ENCODE measurements at places on chromosomes 7 and 10. TPM values are rescaled to one million over a fixed set of nuclear protein-coding genes. Genes with fewer than 3 reads are reported as not detected.

DNA sequence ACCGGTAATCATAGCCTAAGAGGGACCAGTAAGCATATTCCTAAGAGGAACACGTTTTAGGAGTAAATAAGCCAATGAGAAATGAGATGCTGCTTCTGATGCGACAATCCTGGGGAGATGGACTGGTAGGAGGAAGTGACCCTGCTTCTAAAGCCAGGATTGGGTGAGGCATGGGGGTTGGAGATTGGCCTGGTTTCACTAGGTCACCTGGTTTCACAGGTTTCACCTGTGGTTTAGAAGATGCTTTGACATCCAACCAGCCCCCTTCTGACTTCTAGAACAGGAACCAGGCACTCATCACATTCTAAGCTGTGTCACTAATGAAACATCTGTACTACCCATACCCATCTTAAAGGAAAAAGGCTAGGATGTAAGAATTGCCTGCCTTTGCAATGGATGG lies 53.0 kb upstream of the BAMBI start:
- DNase-seq = peak; percentile 51

DNA sequence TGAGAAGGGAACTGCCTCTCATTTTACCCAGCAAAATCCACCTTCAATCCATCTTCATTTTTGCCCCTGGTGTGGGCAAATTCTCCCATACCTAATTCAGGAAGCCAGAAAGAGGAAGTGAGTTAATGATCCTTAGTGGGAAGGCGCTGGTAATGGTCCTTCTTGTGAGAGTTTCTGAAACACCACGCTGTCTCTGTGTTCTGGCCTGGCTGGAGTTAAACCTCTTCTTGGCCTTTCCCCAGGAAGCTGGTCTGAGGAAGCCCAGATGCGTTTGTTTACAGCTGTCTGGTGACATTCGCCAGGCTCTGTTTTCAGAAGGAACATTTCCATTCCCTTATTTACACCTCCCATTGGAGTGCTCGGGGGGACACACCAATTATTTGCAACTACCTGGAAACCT lies 24.3 kb downstream of the HTRA1 start:
- no peak for DNase-seq

DNA sequence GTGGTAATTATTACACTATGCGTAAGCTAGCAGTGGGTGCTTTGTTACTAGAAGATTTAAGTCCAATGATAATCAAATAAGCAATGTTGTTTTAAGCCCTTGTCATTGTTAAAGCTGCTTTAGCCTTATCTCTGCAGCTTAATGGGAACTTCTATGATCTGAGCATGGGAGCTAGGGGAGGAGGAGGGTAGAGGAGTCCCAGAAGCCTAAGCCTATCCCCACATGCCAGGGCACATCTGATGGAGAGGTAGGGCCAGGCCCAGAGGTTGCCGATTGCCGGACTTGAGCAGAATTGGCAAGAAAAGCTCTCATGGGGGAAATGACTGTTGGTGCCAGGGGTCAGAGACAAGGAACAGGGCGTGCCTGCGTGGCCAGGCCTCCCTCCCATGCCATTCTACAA lies 13.4 kb downstream of the CUBN start:
- no peak for DNase-seq

The H2BK1 gene
- not detected for total RNA-seq

DNA sequence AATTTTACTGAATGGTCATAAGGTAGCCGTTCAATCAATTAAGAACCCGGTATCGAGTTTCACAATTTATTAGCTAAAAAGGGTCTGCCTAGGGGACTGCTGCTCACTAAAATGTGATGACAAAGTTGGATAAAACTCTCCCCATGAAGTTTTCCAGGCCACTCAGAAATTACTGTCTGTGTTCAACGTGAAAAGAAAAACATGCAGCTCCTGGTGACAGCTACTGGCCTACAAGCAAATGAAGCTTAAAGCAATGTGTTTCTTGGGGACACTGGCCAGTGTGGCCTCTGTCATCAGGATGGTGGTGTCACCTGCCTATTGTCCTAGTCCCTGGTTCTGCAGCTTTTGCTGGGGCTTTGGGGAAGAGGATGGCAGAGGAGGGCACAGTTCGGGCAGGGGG lies 222.6 kb downstream of the WDR11 start:
- DNase-seq = no peak

The RNF32 gene
- total RNA-seq = 2.3 TPM

GRCh38 chr7:22632674-22633073 lies 94.3 kb upstream of the IL6 start:
- no peak for DNase-seq

DNA sequence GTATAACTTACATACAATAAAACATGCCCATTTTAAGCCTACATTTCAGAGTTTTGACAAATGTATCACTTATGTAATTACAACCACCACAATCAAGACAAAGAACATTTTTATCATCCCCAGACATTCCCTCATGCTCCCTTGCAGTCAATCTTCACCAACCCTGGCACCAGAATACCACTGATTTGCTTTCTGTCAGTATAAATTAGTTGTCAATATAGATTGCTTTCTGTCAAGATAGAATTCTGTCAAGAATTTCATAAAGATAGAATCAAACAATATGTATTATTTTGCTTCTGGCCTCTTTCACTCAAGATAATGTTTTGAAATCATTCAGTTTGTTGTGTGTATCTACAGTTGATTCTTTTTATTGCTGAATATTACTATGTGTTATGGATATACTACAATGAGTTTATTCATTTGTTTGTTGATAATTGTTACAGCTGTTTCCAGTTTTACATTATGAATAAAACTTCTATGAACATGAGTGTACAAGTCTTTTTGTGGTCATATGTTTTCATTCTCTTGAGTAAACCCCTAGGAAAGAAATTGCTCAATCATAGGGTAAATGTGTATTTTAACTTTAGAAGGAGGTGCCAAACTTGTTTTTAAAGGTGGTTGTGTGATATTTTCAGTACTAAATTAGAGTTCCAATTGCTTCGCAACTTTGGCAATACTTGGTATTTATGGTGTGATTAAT lies 56.9 kb downstream of the IFIT5 start:
- no peak for DNase-seq

GRCh38 chr7:18610331-18610948 lies 114.9 kb downstream of the HDAC9 start:
- DNase-seq = peak; percentile 76

The ECHDC3 gene
- total RNA-seq = not detected

The HNRNPH3 gene
- 24.1 TPM for total RNA-seq

DNA sequence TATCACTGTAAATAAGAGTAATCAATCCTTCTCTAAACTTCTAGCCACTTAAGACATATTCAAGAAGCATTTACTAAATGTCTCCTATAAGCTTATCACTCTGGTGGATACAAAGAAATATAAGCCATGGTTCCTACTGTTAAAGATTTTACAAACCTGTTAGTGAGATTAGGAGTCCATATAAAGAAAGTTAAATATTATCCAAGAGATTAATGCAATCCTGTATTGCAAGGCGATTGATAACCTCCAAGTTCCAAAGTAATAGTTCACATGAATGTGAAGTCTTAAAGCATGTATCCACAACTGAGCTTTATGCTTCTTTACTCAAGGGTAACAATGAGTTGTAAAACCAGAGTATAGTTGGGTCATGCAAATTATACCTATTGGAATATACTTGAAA lies 12.6 kb upstream of the BET1 start:
- no peak for DNase-seq

DNA sequence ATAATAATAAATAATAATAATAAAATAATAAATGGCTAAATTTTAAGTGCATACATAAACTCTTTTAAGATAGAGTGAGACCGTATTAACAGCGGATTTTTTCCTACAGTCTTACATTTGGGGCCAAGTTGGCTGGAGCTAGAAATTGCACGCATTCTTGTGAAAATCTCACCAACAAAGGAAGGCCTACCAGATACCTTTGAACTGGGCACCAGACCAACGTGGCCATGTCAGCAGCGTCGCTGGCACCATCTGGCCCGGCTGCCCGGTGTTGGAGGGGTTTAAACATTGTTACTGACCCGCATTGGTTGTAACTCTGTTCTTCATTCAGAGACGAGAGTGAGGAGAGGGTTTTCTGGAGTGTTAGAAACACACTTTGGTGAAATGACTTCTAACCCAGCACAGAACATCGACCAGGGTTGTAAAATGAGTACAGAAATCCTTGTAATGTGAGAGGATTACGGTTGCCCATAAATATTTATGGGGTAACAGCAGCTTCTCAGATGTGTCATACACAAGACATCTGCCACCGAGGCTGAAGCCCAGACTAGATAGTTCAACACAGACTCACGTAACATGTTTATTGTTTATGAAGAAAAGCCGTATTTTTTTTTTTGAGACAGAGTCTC lies 34.6 kb upstream of the UNCX start:
- DNase-seq = no peak

DNA sequence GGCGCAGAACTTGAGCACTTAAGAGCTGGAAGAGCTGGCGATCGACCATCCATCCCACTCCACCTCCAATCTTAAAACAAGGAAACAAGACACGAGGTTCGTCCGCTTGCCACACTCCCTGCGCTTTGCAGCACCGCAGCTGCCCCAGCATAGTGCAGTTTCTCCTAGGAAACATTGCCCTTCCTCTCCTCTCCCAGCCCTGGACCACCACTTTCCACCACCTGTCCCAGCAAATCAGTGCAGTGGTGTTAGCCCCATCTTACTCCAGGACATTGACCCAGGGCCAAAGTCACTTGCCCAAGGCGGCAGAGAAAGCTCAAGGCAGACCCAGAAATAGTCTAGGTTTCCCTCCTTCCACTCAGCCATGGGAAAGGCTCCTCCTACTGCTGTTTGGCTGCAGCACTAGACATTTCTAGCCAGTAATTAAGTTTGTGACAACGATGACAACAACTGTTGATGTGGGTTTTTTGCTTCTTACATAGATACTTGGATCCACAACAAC lies 1.5 kb upstream of the PARD3 start:
- no peak for DNase-seq

DNA sequence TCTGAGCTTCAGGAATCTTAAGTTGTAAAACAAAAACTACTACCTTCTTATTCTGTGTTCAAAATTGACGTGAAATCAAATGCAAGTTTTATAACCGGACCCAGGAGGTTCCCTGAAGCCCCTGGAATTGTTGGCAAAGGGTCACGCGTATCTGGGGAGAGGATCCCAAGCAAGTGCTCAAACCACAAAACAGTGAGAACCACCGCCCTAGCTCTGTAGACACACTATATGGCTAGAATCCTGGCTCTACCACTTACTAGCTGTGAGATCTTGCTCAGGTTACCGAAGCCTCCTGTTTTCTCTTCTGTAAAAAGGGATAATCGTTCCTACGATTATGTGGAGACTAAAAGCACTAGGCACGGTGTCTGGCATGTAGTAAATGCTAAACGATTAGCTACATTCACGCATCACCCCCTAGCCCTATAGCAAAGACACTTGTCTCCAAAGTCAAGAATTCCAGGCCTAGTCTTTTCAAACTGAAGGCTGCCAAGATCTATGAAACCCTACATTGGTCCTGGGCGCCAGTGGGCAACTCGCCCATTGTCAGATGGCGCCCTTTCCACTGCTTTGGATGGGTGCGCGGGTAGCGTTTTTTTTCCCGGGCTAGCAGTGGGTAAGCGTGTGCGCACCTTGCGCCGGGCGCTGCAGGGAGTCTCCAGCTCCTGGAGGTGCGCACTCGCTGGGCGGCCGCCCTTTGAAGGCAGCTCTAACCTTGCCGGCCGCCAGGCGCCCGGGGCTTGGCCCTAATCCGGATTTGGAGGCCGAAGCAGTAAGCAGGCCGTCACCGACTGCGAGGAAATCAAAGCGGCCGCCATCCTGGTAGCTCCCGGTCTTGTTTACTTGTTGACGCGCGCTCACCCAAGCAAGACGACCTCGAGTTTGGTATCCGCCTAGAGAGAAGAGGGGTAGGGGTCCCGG lies 11.6 kb upstream of the NKX2-3 start:
- no peak for DNase-seq

The CPA2 gene
- total RNA-seq = not detected

DNA sequence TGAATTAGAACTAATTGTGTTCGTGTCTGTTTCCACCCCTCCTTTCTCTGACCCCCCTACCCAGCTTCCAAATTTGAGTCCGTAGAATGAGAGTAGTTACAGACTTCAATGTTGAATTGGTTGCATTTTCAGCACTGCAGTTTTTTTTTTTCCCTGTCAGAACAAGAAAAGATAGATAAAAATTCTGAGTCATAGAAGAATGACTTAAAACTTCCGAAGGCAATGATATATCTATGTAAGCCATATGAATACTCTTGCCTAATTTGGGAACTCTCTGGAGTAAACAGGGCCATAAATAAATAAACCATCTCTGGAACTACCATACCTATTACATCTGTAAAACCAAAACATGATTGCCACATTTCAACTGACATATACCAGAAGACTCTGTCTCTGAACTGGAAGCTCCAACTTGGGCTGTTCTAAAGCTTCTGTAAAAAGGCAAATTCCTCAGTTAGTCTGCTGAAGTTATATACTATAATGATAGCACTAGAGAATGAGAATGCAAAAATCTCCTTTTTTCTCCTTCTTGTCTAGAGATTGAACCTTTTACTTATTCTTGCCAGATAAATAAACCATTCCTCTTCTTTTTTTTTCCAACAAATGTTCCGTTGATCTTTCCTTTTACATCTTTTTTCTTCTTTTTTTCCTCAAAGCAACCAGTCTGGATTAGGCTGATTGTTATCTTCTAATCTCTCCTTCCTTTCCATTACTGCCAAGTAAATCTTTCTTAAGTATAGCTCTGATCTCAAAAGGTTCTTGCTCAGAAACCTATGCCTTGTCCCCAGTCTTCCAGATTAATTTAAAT lies 23.5 kb downstream of the VCL start:
- DNase-seq = no peak

DNA sequence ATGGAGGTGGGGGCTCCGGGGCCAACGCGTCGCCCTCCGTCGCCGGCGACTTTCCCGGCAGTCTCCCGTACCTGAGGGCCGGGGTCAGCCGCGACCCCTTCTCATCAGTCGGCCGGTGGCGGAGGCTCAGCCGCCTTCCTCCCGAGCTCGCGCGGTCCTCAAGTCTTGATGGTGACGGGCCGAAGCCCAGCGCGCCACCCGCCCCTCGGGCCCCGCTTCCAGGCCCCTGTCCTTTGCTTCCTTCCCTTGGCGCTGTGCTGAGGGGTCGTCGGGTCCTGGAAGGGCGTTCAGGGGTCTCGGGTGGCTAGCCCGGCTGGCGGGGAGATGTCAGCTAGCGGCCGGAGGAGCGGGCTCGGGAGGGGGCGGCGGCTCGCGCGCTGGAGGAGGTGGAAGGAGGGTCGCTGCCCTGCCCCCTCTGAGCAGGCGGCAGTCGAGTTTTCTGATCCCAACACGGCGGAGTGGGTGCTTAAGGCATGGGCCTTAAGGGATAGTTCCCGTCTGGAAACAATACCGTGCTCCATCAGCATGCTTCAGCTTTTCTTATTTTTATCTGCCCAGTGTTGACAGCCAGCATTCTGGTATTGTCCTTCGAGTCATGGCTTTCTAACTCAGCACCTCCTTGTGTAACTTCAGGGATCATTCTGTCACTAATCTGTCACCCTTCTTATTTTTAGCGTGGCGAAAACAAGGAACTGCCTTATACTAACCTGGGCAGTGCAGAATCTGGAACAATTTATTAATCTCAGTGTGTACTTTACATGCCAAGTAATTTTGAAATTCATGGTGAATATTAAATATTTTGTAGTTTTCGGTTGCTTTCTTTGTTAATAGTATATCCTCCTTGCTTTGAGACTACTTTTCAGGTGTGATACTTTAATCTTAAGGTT lies 748 bp downstream of the PHTF2 start:
- DNase-seq = peak; percentile 82
